ENCODE measurements at places on chromosomes 11 and 22.
A peak's percentile ranks its signal among the peaks of the same experiment; 100 is the strongest.

GRCh38 chr11:124736736-124737135 lies 3.0 kb upstream of the NRGN start:
- peak; percentile 67 for DNase-seq

DNA sequence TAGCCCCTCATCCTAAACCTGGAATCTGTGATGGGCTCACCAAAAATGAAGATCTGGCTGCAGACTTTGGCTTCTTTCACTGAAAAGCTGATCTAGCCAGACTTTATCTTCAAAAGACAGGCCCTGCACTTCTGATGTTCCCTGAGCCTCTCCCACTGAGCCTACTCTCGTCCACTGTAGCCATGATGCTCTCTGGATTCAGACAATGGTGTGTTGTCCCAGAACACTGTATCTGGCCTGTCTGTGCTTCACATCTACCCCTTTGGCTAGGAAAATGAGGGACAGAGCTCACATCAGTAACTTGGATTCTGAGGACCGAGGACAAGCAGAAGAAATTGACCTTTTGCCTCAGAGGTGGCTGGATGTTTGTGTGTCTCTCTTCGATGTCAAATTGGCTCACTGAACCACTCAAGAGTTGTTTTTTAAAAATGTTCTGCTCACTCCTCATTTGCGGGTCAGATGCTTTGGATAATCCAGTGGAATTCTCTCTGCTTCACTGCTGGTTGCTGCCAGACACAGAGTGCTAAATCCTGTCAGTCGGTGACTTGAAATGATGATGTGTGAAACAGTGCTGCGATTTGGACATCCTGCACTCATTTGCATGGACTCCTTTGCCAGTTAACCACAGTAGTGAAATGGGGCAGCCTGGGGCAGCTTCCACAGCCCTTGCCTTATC lies 67.5 kb downstream of the ARFGAP2 start:
- DNase-seq: no peak

- DNase-seq: no peak
Measured at GRCh38 chr22:26770624-26771023, 113.2 kb downstream of the MIAT start.

DNA sequence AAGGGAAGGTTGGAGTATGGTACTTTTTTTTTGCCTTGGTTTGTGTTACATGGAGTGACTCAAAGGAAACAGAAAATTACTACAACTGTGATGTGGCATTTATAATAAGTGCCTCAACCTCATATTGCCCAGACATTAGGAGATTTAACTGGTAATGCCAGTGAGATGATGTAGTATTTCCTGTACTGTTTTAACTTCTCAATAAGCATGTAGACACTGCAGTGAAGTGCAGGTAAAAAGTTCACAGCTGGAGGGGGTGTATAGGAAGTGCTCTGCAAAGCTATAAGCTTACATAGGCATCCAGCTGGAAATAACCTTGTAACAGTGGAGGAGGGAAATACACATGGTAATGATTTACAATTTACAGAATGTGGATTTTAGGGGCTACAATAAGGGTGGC lies 138.2 kb upstream of the MTMR2 start:
- DNase-seq: no peak

DNA sequence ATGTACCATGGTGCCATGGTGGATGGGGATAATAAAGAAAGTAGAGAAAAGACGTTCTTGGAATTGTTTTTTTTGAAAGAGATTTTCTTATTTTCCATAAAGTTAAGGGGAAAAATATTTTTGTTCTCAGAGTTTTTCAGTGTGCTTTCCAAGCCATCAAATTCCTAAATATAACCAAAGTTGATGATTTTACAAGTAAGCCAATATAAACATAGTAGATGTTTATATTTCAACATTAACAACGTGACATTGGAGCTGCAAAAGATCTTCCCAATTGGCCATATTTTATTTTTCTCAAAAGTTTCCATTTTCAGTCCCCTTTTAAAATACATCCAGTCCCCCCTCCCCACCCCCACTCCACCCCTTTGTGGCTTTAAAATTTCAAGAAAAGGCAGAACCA lies 80.9 kb upstream of the PICALM start:
- DNase-seq: no peak

DNA sequence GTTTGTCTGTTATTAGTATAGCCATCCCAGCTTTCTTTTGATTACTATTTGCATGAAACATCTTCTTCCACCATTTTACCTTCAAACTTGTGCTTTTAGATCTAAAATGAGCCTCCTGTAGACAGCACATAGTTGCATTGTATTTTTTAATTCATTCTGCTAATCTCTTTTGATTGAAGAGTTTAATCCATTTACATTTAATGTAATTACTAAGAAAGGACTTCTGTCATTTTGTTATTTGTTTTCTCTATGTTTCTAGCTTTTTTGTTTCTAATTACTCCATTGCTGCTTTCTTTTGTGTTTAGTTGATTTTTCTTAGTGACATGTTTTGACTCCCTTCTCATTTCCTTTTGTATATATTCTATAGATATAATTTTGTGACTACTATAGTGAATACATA lies 43.7 kb upstream of the ZBTB44 start:
- no peak for DNase-seq

DNA sequence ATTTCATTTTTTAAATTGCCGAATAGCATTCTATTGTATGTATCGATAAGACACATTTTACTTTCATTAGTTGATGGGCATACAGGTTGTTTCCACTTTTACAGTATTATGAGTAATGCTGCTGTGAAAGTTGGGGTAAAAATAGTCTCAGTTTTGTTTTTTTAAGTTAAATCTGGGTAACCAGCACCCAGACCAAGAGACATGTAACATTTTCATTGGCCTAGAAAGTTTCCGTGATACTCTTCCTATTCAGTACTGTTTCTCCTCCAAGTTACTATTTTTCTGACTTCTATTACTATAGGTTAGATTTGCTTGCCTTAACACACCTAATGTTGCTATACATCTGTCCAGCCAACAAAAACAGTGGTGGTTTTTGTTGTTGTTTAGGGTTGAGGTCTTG lies 12.3 kb downstream of the IPO7 start:
- no peak for DNase-seq

DNA sequence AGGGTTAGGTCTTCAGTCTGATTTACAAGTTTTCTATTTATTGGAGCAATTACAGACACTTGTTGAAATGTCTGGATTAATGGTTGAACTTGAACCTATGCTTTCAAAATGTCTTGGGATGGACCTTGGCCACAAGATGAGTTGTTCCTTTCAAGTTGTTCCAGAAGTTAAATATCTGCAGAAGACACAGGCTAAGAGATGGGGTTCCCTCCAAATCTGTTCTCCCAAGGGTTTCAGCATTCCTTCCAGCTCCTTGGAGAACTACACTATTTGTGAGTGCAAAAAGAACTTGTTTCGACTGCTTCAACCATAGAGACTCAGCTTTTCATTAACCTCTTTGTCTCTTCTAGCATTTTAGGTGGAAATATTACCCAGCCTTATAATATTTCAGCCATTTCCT lies 189.0 kb upstream of the BLID start:
- DNase-seq: no peak

GRCh38 chr22:38950527-38951295 lies 6.7 kb upstream of the APOBEC3A start:
- DNase-seq: no peak

DNA sequence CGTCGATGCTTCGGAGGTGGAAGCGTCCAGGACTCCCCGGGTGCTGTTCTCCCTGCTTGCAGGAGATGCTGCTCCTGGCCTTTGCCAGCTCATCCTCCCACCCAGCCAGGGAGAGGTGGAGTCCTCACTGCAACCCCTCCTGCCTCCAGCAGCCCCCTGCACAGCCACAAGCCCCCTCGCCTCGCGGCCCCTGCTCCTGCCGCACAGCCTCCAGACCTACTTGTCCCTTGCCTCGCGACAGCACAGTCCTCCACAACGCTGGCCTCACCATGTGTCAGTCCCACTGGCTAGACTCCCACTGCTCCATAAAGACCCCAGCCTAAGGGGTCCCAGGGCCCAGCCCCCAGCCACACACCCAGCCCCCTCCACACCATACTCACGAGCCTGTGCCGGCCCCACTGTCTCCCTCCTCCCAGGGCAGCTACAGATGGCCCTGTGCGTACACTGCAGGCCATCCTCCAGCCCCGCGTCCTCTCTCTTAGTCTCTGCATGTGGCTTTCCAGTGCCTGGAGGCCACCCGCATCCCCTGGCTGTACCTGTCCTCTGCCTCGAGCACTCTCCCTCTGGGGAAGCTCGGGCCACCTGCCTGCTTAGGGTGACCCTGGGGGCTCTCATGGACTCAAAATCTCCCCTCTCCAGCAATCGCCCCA lies 91.5 kb downstream of the CELSR1 start:
- DNase-seq: no peak

DNA sequence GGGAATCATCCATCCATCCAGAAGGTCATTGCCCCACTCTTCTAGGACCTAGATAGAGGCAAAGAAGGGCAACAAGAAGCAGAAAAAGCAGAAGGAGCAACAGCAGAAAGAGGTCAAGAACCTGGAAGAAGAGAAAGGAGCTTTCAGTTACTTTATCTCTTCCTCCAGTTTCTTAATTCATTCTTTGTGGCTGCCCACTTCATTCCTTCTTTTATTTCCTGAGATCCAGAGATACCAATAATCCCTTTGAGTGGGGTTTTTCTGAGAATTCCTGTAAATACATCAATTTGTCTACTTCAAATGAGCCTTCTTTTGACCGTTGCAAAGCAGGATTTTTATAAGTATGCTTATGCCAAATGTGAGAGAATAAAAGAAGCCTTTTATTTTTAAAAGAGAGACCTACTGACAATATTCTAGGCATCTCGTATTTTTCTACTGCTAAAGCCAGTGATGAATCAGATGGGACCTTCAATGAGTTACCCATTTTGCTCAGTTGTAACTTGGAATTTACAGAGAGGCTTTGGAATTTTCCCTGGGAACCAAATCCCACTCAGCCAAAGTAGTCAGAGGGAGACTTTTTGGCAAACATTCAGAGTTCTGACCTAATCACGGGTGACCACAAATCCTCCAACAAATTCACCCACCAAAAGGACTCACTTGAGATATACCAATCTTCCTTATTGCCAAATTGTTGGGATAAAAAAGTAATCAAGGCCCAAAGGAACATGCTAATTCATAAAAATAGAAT lies 54.9 kb downstream of the ZC3H12C start:
- no peak for DNase-seq

GRCh38 chr22:22700631-22701030 lies 56.2 kb downstream of the GGTLC2 start:
- no peak for DNase-seq

DNA sequence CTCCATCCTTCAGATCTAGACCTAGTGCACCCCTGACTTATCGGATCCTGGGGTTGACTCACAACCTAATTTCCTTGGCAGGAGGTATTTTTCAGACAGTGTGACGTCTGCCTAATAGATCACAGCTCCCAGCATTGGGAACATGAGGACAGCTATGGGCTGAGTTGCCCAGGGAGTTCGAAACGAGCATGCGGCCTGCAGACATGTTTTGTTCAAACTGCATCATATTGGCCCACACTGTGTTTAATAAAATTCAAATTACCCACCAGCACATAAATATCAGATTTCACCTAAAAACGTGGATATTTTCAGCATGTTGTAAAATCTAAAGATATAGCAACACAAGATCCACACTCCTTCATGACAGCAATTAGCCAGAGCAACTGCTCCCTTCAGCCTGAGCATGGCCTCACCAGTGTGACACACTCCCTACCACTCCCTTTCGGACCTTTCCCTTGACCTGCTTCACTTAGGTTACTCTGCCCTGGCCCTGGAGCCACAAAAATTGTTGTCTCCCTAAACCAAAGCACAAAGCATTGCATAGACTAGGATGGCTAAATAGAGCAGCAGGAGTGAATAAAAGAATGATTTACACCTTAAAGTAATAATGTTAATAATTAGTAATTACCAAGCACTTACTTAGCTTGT lies 53.6 kb upstream of the USP47 start:
- no peak for DNase-seq

DNA sequence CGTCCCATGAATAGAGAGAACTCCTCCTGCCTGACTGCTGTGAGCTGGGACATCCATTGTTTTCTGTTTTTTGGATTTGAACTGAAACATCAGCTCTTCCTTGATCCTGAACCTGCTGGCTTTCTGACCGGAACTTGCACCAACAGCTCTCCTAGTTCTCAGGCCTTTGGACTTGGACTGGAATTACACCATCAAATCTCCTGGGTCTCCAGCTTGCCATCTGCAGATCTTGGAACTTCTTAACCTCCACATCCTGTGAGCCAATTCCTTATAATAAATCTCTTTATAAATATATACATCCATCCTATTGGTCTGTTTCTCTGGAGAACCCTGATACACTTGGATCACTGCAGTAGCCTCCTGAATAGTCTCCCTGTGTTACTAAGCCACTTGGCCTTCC lies 42.1 kb downstream of the HTR3A start:
- DNase-seq: no peak

GRCh38 chr11:130847517-130847916 lies 68.8 kb downstream of the SNX19 start:
- DNase-seq: no peak

GRCh38 chr11:111162305-111162704 lies 83.2 kb upstream of the POU2AF2 start:
- DNase-seq: no peak

DNA sequence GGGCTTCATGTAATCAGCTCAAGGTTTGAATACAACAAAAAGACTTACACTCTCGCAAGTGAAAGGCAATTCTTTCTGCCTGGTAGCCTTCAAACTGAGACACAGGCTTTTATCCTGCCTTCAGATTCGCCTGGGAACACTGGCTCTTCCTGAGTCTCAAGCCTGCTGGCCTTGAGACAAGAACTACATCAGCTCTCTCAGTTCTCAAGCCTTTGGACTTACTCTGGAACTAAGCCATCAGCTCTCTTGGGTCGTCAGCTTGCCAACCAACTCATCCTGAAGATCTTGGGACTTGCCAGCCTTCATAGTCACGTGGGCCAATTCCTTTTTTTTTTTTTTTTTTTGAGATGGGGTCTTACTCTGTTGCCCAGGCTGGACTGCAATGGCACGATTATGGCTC lies 35.7 kb upstream of the LRRC10B start:
- DNase-seq: no peak

DNA sequence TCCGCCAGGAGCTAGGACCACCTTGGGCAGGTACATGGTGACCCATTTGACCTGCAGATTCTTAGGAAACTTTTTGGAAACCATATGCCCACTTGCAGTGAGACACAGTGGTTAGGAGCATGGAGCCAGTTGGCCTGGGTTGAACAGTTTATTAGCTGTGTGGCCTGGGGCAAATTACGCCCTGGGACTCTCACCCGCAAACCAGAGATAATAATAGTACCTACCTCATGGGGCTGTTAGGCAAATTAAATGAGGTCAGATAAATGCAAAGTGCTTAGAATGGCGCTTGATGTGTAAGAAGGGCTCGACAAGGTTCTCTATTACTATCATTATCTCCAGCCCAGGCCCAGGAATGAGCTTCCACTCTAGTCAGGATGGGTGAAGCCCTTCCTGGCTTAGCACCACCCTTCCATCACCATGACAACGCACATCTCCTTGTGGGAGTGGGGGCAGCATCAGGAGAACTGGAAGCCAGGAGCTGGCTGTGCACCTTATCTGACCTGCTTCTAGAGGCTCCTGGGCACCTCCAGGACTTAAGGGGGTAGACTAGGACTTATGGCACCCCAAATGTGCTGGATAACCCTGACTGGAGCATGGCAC lies 5.1 kb downstream of the SYT12 start:
- no peak for DNase-seq

- no peak for DNase-seq
Measured at GRCh38 chr11:35725885-35726284, 63.3 kb downstream of the TRIM44 start.

Data from inflammatory macrophage (primary cell).